Suppressor macrophage treated with lipopolysaccharide for 1 hour (primary cell): ENCODE measurements at places on chromosomes 7 and 10.

DNA sequence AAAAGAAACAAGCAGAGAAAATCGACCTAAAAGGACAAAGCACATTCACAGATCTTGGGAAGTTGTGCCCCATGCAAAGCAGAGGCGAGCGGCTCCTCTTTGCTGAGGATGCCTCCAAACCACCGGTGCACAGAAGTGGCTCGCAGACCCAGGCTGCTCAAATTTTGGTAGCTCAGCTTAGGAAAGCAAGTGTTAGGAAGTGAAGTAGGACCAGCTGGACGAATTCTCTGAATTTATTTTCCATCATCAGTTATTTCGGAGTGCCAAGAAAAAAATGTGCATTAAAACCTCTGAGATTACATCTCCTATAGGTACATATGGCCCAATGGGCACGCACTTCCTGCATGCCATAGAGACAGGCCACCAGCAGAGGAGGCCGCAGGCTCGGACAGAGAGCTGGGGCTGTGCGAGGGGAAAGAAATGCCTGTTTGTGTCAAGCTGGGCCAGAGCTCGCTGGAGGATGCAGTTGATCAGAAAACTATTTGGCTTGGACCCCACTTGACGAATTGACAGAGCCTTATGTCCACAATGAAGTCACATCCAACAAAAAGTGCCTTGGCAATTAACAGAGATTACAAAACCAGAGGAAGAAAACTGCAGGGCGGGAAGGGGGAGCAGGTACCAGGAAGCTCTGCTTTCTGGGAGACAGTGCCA, 122.3 kb upstream of the LYZL2 start:
- DNase-seq = no peak

DNA sequence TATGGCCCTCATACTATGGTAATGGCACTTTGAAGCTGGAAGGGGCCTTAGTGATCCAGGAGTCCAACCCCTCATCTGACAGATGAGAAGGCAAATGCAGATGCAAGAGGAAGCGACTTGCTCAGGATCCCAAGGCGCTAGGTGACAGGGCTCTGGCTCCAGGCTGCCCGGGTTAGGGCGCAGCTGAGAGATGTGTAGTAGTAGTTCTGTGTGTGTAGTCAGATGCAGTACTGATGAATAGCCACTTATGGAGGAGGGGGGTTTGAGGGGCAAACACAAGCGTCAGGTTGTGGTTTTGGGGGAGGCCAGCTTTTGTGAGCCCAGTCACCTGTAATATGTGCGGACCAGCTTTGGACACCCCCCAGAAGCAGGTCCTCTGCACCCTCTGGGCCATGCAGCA, 4.8 kb downstream of the ADRA2A start:
- no peak for DNase-seq

DNA sequence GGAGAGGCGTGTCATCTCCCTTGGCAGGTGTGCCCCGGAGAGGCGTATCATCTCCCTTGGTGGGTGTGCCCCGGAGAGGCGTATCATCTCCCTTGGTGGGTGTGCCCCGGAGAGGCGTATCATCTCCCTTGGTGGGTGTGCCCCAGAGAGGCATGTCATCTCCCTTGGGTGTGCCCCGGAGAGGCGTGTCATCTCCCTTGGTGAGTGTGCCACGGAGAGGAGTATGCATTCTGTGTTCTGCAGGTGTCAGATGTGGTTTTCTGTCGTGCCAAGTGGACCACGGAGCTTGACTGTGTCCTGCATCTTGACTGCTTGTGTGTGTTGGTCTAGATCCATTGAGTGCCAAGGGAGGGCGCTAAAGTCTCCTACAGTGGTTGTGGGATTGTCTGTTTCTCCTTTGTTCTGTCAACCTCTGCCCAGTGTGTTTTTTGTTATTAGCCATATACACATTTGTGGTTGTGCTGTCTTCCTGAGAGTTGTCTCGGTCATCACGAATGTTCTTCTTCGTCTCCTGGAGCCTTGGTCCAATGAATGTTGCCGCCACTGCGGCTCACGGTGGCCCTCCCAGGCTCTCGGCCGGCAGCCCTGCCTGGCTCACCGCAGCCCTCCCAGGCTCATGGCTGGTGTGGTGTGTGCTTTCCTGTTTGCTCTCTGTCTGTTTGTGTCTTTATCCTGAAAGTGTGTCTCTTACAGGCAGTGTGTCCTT, 96.8 kb downstream of the INPP5A start:
- DNase-seq = no peak

GRCh38 chr10:93336110-93336509, 146.0 kb downstream of the MYOF start:
- DNase-seq = no peak

DNA sequence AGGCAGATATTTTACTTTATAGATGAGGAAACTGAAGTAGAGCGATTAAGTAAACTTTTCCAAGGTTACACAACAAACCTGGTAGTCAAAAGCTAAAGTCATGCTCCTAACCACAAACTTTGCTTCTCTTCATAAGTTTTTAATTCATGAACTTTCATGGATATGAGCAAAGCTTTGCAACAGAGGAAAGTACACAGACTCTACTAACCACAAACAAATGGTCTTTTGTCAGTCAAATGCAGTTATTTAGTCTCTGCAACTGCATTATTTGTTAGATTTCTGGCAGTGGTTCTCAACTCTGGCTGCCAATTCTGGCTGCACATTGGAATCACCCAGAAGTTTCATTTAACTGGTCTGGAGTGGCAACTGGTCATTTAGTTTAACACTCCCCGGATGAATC, 140.6 kb upstream of the TMEM168 start:
- peak; percentile 93 for DNase-seq

- DNase-seq = peak; percentile 13
These were observed 44.4 kb upstream of the COMMD3 start for GRCh38 chr10:22271786-22272185.
